EL (cell line): ENCODE measurements at places on chromosomes 5 and 9.

GRCh38 chr9:124834591-124834990 lies 18.7 kb upstream of the WDR38 start:
- DNase-seq = peak; percentile 66

DNA sequence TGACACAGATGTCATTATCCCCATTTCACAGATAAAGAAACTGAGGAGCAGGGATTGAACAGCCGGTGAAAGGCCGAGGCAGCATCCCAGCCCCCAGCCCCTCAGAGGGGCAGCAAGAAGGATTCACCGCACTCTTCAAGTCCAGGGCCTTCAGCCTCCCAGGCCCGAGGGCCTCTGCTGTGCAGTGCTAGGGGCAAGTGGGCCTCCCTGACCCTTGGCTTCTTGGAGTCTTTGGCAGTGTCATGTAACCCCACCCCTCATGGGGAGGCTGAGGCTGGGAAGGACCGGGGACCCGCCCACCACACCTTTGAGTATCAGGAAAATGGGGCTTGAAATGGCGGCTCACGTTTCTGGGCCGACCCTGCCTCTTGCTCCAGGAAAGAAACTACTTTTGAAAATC lies 28.7 kb upstream of the RXRA start:
- no peak for DNase-seq

- DNase-seq = peak; percentile 94
Observed at GRCh38 chr5:159178978-159179377, 30.4 kb downstream of the RNF145 start.

DNA sequence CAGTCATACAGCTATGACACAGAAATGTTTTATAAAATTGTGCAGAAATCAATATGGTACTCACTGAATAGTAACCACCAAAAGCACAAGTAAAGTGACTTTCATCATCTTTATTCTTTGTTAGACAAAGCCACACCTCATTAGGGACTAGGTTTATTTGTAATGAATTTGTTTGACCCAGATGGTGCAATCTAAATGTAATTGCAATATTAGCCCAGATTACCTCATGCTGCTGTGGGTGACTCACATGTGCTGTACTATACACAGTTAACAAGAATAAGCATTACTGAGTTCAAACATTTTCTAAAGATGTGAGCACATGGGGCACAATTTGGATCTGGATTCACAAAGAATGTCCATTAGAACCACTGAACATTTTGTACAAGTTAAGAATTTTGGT lies 759.3 kb upstream of the TYRP1 start:
- no peak for DNase-seq

DNA sequence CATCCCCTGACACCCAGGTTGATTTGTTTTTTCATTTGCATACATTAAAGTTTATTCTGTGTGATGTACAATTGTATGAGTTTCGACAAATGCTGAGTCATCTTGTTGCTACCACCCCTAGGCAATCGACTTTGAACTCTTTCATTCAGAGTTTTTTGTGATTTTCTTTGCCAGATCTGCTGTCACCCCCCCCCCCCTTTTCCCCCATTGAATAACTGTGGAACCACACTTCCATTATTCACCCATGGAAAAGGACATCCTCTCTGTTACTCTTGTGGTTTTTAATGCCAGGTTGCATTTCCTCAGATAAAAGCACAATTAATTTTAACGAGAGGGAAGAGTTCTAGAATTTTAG lies 13.7 kb upstream of the FAM120AOS start:
- DNase-seq = no peak

- DNase-seq = no peak
Observed at GRCh38 chr9:19479874-19480273, 71.1 kb downstream of the ACER2 start.

DNA sequence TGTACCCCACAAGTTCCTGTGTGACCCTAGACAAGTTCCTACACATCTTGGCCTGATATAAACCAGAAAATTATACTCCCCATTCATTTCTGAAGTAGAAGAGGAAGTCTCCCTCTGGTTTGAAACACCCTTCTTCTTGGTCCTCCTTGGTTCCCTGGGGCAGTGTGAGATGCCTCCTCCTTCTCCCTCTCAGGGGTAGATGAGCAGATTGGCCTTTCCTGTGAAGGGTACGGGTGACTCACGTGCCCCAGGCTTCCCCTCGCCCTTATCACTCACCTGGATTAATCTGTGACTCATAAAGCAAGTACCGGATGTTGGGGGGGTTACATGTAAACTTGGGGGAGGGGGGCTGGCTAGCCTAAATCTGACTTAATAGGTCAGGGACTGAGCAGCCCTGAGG lies 11.1 kb upstream of the AQP3 start:
- DNase-seq = peak; percentile 52

- DNase-seq = peak; percentile 30
Observed at GRCh38 chr5:113526421-113526820, 12.9 kb downstream of the YTHDC2 start.

- peak; percentile 21 for DNase-seq
Observed at GRCh38 chr9:121634329-121635261, 16.8 kb upstream of the DAB2IP start.

DNA sequence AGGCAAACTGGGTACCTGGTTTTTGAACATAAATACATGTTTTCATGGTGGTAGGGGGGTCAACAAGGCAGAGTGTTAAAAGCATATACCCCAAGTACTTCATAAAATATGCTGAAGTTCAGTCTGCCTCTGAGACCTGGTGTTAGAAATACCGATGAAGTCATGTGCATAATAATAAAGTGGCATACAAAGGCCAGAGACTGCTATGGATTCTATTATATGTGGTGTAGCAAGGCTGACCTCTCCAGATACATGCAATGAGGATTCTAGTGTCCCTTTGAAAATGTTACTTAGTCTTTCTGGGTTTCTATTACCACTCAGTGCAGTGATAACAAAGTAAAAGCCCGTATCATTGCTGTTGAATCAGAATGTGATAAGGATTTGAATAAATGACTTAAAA lies 487.5 kb upstream of the ZNF608 start:
- DNase-seq = no peak

- DNase-seq = no peak
Observed at GRCh38 chr9:34459941-34460340, 1.3 kb downstream of the DNAI1 start.

DNA sequence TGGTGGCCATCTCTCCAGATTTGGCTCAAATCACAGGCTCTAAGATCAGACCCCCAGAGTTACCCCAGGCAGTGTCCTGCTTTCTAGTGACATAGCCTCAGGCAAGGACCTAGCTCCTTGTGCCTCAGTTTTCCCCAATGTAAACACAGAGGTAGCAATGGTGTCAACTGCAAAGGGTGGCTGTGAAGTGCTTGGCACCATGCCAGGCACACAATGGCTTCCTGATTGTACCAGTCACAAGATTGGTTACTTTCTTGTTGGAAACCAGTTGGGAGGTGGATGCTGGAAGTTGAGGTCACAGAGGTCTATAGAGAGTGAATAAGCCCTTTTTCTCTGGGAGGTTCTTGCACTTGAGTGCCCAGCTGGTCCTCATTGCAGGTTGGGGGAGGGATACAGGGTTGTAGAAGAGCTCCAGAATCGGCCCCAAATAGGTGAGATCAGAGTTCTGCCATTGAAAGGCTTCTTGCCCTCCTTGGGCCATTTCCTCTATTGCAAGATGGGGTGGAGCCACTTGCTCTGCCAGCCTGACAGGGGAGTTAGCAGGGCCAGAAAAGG lies 2.3 kb downstream of the STKLD1 start:
- DNase-seq = no peak

DNA sequence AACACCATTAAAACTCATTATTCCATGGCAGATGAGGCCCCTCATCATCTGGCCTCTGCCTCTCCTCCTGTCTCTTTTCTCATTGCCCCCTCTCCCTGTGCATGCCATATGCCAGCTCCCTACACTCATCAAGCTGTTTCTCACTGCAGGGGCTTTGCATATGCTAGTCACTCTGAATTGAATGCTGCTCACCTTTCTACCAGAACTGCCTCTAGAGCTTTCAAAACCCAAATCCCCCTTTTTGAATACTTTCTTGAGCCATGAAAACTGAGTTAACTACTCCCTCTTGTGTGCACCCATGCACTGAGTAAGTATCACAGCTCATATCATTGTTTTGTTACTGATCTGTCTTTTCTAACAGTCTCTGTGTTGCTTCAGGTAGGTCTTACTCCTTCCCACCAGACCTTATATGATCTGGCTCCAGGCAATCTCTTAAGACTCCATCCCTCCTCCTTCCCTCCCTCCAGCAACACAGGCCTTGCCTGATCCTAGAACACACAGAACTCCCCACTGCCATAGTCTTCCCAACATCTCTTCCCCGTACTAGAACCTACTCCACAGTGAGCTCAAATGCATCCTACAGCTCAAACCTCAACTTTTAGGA lies 60.5 kb downstream of the ASTN2 start:
- DNase-seq = no peak

DNA sequence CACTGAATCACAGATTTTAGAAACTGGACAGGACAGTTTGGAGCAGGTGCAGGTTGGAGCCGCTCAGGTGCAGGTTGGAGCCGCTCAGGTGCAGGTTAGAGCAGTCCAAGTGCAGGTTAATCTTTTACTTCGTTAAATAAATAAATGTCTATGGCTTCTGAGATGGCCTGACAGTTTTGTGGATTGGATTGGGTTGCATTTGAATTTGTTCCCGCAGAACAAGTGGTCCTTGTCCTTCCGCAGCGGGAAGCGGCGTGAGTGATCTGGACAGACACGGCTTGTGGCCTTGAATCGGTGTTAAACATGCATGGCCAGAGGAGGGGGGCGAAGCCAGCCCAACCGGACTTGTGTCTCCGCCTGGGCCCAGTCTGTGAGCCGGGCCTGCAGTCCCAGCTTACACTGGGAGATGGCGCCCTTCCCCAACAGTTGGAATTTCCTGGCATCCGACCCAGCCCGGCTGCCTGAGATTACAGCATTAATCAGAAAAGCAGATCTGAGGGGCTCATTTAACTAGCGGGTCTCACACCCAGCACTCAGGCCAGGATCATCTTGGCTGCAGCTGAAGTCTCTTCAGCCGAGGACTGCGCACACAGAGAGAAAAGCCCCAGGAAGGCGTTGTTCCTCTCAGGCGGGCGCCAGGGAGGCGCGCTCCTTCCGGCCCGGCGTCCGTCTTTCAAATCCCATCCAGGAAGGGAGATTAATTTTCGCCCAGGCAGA lies 1.5 kb upstream of the OLFM1 start:
- DNase-seq = peak; percentile 59

DNA sequence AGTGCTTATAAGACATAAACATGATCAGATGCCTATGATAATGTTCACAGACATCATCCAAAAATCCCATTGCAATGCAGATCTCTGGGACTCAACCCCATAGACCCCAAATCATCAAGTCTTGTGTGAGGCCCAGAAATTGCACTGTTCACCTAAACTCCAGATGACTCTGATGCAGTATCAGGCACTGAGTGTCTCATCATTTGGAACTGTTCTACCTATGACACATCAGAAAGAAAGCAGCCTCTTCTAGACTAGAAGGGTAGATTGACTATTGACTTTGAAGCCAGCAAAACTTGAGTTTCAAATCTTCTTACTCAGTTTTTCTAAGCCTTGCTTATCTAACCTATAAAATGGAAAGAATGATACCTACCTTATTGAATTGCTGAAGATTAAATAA lies 58.7 kb upstream of the PAPPA start:
- no peak for DNase-seq

- DNase-seq = no peak
Observed at GRCh38 chr5:94890907-94891306, 272.4 kb downstream of the SLF1 start.

DNA sequence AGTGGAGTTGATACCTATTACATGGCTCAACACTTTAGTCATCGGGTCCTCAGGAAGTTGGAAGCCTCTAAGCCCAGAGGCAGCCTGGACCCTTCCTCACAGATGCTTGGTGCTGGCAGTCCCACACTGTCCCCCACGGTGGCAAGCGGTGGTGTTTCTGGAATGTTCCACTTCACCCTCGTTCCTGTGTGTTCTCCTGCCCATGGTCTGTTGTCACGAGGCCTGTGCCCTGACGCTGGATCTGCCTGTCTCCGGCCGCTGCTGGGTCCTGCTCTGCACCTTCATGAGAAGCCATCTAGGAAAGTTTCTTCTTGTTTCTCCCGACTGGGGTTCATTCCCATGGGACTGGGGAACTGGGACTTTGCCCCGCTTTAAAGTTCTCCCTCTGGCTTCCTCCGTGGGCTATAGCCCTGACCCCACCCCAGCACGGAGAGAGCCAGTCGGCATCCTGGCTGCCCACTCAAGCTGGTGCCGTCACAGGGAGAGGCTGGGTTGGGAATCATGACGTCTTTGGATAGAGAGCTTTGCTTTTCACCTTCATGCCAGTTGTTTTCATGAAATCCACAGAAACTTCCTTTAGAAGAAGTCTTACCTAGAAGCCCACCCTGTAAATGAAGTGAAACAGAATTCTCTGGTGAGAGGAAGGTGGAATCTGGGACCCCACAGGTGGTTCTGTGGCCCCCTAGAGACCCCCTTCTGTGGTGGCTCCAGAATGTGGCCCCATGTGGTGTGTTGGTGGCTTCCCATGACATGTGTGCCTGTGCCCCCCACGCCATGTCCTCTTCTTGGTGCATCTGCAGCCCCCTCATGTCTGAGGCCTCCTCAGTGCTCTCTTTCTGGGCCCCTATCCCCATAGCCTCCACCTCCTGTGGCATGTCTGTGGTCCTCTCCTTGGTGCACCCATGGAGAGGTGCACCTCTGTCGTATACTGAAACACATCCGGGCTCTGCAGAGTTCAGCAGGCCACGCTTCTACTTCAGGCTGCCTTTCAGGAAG lies 43.8 kb downstream of the TRIP13 start:
- DNase-seq = no peak

DNA sequence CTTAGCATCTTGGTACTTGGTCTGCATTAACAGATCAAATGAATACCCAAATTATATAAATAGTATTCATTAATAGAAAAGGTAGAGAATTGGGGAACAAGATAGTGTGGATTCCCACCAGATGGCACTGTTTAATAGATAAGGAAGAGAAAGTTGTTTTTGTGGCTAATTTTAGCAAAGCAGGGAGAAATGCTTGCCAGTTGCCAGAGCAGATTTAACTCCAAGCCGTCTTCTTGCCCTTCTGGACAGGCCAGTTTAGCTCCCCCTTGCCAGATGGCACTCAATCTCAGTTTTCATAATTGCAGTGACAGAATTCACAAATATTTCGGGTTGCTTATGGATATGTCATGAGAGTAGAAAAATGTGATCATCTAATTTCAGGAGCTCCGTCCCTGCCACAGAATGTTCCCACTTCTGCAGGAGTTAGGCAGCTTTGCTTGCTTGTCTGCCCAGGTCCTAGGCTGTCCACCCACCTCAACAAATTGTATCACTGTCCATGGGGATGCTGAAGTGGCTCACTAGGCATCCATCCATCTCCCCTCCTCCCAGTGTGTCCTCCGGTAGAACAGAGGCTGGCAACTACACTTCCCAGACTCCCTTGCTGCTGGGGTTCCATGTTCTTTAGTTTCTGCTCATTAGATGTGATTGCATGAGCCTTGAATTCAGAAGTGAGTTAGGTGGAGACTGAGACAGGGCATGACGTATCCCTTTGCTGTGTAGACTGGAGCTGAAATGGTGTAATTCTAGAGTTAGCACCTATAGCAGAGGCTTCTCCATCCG lies 11.8 kb upstream of the HEXB start:
- DNase-seq = peak; percentile 55

GRCh38 chr9:107650995-107651394 lies 161.4 kb upstream of the KLF4 start:
- no peak for DNase-seq
